Activated naive CD8-positive, alpha-beta T cell treated with anti-CD3 and anti-CD28 coated beads, Interleukin-2, amount 10 ng/mL, durations not matched to agents 7 days and 5 days (primary cell): ENCODE measurements at places on chromosomes 7 and 10.
A peak's percentile ranks its signal among the peaks of the same experiment; 100 is the strongest.

- DNase-seq = no peak
These were observed 49.5 kb upstream of the DNAJC1 start for GRCh38 chr10:22053048-22053447.

DNA sequence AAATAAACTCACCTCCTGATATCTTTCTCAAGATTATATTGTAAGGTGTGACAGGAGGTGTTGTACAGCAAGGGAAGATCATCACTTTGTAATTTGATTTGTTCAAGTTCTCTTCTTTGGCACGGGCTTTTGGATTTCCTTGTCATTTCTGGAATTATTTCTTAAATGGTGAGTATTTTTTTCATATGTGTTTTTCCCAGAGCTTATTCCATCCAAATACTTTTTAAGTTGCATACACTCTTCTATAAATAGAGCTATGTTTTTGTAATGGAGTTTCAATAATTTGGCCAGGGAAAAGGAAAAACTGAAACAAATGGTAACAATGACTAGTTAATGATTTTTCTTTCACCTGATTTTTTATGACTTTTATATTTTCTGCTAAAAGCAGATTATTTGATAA is 92.5 kb downstream of the CFAP58 start:
- no peak for DNase-seq

GRCh38 chr10:124706462-124707143 is 37.6 kb downstream of the FAM53B start:
- DNase-seq = no peak

DNA sequence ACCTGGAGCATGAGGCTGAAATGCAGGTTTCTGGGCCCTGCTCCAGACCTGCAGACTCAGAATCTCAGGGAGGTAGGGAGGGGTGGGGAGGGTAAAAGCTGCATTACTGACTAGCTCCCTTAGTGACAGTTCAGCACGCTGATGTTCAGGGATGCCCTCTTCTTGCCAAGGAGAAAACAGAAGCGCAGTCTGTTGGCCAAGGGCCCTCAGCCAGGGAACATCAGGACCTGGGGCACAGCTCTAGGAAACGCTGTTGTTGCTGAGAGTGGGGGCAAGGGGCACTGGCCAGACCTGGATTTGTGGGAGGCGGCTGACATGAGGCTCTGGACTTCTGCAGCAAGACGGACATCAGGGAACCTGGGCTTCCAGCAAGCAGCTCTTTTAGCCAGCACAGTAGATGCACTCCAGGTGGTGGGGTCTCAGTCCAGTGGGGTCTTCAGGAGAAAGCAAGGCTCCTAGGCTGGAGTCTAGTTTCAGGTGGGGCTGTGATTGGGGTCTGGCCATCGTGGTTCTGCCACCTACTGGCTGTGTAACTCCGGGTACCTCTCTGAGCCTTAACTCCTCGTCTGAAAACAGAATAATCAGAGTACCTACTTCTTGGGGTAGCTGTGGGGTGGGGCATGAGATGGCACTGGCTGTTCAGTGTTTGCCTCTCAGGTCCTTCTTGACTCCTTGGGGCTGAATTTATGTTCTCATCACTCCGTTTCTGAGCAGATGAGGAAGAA is 72.9 kb upstream of the PRLHR start:
- DNase-seq = no peak

GRCh38 chr7:10708447-10708846 is 265.2 kb upstream of the PHF14 start:
- no peak for DNase-seq

- no peak for DNase-seq
These were observed 12.8 kb downstream of the UBE2D4 start for GRCh38 chr7:43938892-43939482.

DNA sequence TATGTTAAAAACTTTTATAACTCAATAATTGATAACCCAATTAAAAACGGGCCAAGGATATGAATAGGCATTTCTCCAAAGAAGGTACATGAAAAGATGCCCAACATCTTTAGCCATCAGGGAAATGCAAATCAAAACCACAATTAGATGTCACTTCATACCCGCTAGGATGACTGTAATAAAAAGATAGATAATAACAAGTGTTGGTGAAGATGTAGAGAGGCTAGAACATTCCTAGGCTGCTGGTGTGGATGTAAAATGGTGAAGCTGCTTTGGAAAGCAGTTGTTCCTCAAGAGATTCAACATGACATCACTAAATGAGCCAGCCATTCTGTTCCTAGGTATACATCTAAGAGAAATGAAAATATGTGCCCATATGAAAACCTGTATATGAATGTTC is 35.6 kb downstream of the CAMK1D start:
- DNase-seq = no peak

DNA sequence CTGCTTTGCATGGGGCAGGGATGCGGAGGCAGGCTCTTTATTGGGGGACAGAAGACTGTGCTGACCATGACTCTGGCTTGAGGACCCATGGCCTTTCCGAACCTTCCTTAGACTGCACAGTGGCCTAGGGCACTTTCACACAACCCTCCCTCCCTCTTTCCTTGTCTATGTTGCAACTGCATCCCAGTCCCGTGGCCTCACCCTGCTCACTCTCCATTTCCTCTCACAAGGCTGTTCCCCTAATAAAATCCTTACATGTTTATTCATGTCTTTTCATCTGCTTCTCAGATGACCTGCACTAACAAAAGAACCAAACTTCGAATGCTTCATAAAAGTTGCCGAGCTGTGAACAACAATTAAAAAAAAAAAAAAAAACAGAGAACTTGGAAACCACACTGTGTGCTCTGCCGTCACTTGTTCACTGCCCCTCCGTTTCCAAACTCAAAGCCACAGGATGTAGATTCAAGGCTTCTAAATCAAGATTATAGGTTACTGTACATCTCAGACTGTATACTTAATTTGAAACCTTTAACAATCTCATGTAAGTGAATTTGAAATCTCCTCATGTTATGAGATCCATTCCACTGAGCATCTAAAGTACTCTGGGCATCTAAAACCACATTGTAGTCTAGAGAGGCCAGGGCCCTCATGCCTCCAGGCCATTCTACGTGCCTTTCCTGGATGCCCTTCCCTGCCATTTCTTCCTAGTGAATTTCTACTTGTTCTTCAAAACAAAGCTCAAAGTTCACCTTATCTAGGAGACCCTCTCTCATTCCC is 265.9 kb downstream of the SNX13 start:
- no peak for DNase-seq

DNA sequence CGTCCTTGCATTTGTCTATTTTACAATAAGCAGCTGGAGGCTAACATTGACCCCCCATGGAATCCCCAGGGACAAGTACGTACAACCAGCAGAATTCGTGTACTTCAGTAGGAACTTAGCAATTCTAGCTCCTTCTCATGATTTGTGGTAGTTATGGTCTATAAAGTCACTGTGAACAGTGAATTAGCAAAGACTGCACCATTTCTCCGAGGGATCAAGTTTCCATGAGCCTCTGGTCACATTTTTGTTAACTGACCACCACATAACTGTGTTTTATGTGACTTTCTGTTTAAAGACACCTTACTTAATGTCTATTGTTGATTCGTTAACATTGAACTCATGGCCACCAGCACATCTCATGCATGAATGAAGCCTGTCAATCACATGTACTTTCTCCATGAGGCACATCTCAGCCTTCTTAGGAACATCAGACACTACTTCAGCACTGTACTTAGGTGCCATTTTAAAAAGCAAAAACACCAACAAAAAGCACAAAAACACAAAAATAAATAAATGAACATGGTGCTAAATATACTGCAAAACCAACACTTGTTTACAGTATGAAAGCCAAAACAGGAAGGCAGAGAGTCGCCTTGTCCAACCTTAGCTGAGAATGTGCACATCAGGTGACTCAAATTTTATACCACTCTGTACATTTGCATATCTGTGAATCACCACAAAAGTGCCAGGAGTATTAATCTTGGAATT is 9.0 kb upstream of the UCN3 start:
- no peak for DNase-seq

- no peak for DNase-seq
These were observed 20.6 kb upstream of the CABCOCO1 start for GRCh38 chr10:61642150-61642571.

- DNase-seq = no peak
These were observed 39.4 kb downstream of the HK1 start for GRCh38 chr10:69317626-69318105.

- no peak for DNase-seq
These were observed 61.8 kb upstream of the TRIL start for GRCh38 chr7:29019896-29020295.

DNA sequence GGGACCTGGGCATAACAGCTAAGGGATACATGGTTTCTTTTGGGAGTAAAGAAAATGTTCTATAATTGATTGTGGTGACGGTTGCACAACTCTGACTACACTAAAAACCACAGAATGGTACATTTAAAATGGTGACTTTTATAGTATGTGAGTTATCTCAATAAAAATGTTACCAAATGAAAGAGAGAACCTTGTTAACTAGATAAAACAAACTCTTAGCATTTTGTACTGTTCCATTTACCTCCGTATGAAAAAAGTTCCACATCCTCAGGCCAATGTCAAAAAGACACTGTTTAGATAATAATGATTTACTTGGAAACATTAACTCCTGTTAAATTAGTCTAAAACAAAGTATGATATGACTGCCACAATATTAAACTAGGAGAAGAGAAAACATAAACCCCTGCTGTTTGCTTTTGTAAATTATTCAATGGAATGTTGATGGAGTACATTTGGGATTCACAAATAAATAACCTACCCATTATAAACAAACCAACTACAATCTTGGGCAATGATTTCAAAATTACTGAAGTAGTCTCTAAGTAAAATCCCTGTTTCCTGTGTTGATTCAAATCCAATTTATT is 60.7 kb downstream of the SMURF1 start:
- DNase-seq = no peak

DNA sequence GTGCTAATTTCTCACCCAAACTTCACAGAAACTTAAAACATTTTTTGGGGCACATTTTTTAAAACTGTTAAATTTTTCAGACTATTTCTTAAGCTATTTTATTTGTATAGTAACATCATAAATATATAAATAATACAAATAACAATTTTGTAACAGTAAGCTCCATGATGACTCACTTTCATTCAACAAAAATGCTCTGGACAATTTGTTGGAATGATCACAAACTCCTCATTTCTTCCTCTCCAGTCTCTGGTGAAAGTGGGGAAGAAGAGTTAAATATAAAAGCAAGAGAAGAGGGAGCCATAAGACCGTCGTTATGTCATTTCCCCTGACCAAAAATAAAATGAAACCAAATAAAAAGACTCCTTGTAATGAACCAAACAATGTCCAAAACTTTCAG is 162.4 kb downstream of the AGMO start:
- no peak for DNase-seq

DNA sequence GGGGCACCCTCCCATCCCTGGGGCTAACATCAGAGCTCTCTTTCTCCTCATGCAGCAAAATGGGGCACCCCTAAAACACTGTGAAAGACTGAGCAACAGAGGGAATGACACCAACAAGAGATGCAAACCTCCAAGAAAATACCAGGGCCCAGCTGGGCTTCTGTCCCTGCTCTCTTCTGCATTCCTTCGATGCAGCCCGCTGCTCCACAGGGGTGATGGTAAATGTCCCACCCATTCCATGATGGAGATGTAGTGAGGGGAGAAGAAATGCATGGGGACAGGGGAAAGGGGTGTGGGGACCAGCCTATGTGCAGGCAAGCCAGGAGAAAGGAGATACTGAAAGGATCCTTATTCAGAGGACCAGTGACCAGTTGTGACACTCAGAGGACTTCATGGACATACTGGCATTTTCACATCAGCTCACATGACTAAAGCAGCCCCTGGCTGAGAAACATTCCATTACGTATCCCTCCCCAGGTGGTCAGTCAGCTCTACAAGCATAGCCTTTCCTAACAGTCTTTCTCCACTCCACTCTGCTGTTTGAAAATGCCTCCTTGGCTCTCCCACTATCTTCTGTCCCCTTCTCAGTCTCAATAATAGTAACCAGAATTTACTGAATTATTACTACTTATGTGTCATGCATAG is 13.3 kb downstream of the SORBS1 start:
- no peak for DNase-seq

- no peak for DNase-seq
These were observed 77.4 kb downstream of the PPP1R17 start for GRCh38 chr7:31764462-31764861.

DNA sequence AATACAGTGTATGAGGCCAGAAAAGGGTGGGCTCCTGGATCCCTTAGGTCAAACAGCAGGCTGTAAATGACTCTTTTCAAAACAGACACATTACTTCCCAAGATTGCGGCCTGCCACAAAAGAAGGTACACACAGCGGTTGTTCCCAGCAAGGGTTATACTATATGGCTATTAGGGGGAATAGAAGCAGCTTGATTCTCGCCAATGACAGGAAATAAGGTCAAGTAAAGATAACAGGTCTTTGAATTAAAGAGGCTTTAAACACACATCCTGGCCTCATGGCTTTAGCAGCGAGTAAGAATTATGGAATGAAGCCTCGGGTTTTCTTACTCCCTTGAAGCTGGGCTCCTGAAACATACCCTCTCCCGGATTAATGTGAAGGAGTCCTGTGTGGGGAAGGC is 58.3 kb downstream of the CYP26A1 start:
- no peak for DNase-seq

GRCh38 chr10:129971381-129972144 is 7.5 kb upstream of the EBF3 start:
- peak; percentile 62 for DNase-seq

GRCh38 chr7:14551310-14551709 is 351.2 kb downstream of the DGKB start:
- no peak for DNase-seq

DNA sequence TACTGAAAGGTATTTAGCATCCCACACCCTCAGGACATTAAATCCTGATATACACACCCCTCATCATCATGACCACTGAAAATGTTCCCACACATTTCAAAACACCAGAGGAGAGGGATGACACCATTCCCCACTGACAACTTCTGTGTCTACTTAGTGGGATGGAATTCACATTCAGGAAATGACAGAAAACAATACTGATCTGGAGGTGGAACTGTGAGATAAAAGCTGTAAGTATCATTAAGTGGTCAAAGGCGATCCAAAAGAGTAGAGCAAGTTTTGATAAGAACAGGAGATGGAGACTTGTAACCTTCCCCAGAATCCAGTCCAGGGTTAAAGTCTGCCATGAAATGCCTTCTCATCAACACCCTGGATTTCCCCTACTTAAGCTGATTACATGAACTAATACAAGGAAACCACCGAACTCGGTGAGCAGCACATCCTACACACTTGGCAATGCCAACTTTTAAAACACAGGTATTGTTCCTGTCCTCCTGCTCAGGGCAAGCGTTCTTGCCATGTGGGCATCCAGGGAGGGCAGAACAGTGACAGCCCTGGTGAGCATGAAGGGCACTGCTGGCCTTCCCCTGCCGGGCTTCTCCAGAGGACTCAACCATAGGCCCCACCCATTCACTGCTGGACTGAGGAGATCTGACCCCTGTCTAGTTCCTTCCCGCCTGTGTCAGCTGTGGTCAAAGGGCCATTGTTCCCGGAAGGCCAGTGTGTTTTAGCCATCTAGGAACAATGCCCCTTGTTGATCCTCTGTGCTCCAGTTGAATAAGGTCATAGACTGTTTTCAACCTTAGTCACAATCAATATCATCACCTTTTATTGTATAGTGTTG is 85.0 kb downstream of the SGMS1 start:
- no peak for DNase-seq

GRCh38 chr10:70192326-70192968 is 22.1 kb upstream of the SAR1A start:
- DNase-seq = no peak
